ENCODE measurements at places on chromosomes 2 and 18. TPM values are rescaled to one million over a fixed set of nuclear protein-coding genes. Genes with fewer than 3 reads are reported as not detected.

DNA sequence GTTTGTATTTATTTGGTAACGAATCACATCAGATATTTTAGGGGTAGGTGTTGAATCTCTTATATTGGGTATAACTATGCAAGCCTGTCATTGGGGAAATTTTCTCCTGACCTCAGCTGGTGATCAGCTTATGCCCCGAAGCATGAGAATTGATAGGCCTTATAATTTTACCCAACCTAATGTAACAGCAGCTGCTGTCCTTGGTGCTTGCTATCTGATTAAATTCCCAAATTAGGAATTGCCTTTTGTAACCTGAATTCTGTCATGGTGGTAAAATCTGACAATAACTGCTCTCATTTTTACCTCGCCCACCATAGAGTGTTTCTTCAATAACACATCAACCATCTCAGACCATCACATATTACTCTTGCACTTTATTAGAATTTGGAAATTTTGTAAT lies 1542.6 kb upstream of the PIK3C3 start:
- DNase-seq, result no peak

Gene TXNDC2
- 0.16 TPM for total RNA-seq

DNA sequence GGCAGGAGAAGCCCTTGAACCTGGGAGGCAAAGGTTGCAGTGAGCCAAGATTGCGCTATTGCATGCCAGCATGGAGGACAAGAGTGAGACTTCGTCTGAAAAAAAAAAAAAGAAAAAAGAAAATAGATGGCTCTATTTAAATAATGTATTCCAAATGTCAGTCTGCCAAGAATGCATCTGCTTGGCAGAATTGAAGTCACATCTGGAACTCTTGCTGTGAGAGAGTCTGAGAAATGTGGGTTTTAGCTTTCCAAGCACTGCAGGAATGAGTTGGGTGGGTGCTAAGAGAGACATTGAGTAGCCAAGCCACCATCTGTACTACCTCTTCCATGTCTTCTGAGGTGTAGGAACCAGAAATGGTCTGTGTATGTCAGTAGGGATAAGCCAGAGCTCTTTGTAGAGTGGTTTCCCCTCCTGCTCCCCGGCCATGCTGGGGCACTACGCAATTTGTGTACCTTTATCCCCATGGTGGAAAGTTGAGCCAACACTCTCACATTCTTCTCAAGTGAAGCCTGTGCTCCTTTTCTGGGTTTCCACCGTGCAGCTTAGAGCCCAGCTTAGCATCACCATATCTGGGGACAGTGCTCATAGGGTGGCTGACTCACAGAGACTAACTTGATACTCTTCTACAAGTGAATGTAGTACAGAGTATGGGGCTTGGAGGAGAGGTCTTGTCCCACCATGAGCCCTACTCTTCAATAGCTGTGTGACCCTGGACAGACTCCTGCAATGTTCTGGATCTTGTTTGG lies 25.3 kb downstream of the IL1F10 start:
- no peak for DNase-seq

Gene UBE2F
- total RNA-seq, result 49.8 TPM

DNA sequence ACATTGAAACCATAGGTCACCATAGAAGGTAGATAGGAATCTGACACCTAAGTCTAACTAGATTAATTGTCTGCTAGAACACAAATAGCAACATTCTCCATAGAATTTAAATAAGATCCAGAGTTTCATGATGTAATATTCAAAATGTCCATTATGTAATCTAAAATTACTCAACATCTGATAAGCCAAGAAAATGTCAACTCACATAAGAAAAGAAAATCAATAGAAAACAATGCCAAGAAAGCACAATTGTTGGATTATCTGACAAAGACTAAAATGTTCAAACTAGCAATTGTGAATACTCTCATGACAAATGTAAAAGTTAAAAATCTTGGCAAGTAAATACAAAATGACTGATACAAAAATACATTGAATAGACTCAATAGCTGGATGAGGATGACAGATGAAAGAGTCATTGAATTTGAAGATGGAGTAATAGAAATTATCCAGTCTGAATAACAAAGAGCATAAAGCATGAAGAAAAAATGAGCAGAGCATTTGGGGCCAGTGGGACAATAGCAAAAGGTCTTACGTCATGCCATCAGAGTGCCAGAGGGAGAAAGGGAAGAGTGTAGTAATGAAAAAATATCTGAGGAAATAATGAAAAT lies 358.6 kb downstream of the METTL4 start:
- DNase-seq, result peak; percentile 63

DNA sequence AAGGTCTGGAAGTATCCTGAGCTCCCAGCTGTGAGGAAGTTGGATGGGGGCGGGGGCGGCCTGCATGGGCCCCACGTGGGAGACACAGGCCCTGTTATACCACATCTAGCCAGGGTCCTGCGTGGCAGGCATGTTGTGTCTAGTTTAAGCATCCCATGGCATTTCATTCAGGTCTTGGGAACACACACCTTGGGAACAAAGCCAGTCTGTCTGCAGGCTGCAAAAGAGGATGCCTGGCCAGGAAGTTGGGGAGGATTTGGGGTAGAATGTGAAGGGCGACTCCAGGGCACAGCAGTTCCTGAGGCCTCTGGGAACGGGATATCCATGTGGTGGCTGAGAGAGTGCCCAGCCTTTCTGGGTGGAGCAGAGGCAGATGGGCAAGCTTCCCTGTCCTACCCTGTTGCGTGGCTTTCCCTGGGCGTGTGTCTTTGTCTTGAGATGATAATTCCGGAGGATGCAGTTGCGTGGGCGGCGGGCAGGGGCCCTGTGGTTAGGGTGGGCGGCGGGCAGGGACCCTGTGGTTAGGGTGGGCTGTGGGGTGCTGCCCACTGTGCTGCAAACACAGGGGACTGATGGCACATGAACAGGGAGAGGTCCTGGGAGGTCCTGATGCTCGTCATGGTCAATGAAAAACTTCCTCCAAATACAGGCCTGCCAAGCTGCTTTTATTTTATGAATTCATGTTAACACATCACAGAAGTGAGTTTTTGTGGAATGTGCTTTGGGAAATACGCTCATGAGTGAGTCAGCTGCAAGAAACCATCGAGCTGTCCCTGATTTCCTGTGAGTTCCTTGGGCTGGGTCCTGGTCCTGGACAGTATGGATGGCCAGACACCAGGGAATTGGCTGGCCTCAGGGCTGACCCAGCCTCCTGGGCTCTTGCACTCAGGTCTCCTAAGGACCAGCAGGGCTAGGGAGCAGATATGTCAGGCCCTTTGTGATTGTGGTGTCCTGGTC lies 90.0 kb upstream of the HS6ST1 start:
- peak; percentile 75 for DNase-seq

- peak; percentile 2 for DNase-seq
Observed at GRCh38 chr2:58680755-58681310, 439.7 kb upstream of the FANCL start.

DNA sequence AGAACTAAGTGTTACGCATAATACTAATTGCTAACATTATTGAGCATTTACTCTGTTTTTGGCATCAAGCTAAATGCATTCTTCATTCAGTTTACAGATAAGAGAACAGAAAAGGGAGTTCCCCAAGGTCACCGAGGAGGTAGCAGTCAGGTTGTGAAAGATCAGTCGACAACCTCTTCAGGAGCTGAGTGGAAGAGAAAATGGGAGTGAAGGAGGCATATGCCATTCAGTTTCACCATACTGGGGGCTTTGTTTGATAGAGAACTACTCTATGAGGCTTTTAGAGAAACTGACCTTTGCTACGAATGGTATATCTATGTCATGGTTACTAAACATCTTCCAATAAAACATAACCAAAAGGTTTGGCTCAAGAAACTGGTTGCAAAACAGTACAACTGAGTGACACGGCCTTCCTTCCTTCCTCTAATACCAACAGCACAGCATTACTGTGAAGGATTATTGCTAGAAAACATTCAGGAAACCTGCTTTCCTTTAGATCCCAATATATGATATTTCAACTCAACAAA lies 112.1 kb downstream of the RBMS1 start:
- peak; percentile 88 for DNase-seq

- DNase-seq, result no peak
Observed at GRCh38 chr2:233061591-233062450, 1.7 kb downstream of the INPP5D start.

GRCh38 chr2:119156105-119156890 lies 2.3 kb downstream of the C1QL2 start:
- DNase-seq, result no peak

DNA sequence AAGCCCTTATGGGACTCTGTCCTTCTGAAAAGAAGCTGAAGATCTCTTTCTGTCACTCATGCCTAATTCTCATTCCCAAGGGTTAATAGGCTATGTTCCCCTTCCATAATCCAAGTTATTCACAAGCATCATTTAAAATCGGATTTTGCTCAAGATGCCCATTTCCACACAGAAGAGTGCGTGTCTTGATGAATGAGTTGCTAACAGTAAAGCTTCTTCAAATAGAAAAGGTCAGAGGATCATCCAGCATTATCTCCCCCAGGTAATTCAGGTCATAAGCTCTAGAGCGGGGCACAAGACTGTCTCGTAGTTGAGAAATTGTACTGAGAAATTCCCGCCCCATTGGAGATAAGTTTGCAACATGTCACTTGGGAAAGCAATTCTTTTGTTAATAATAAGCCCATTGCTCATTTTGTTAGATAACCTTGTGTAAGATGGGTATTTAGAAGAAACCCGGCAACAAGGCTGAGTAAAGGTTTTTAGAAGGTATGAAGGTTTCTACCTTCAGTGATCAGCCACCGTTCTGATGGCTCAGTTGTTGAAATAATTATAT lies 290.7 kb upstream of the EPAS1 start:
- DNase-seq, result no peak

DNA sequence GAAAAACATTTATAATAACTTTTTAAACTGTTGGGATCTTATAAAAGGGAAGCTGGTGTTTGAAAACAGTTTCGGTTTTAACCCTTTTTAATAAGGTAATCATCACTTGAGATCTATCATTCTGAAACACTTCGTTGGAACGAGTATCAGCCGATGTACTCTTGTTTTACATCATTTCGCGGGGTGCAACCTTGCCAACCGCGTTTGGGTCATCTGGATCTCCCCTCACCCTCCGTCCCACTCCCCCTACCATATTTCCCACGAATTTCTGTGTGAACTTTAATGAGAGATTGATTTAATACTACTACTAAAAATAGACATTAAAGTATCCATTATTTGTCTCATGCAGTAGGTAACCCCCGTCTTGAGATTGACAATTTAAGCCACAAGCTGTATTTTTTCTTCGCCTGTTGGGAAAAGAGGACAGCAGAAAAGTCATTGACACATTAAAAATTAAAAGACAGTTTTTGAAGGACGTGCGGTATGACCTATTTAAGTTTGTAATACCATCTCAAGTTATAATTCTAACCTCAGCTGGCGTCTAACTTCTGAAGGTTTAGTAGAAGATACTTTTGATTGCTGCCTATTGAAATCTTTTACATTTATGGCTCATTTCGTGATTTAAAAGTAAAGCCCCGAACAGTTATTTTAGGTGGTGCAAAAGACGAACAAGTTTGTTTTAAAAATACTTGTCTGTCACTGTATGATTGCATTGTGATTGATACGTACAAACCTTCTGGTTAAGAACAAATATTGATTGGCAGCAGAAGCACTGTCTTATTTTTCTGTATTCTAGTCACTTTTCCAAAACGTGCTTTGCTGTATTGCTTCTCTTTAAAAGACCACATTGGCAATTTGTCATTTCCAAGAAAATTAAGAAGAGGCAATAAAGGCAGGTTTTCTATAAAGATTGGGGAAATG lies 1.5 kb downstream of the CREB1 start:
- DNase-seq, result peak; percentile 44

Gene MAPRE3
- 5.3 TPM for total RNA-seq

Gene UGT1A9
- not detected for total RNA-seq

DNA sequence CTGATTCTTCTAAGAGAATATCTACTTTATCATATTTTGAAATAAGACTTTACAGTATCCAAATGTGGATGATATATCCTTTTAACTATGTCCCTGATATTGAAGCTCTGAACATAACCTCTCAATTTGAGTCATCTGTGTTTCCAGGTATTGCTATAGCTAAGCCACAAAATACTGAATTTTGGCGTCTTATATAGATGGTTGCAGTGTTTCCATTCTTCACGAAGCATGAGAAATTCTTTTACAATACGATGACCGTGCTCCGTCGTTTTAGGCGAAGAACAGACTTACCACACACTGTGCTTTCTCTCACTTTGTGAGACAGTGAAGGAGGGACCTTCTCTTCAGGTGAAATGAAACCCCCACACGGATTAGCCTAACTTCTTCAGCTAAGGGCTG lies 45.3 kb downstream of the LRRFIP1 start:
- no peak for DNase-seq

GRCh38 chr18:56062931-56063330 lies 474.9 kb upstream of the TCF4 start:
- no peak for DNase-seq

DNA sequence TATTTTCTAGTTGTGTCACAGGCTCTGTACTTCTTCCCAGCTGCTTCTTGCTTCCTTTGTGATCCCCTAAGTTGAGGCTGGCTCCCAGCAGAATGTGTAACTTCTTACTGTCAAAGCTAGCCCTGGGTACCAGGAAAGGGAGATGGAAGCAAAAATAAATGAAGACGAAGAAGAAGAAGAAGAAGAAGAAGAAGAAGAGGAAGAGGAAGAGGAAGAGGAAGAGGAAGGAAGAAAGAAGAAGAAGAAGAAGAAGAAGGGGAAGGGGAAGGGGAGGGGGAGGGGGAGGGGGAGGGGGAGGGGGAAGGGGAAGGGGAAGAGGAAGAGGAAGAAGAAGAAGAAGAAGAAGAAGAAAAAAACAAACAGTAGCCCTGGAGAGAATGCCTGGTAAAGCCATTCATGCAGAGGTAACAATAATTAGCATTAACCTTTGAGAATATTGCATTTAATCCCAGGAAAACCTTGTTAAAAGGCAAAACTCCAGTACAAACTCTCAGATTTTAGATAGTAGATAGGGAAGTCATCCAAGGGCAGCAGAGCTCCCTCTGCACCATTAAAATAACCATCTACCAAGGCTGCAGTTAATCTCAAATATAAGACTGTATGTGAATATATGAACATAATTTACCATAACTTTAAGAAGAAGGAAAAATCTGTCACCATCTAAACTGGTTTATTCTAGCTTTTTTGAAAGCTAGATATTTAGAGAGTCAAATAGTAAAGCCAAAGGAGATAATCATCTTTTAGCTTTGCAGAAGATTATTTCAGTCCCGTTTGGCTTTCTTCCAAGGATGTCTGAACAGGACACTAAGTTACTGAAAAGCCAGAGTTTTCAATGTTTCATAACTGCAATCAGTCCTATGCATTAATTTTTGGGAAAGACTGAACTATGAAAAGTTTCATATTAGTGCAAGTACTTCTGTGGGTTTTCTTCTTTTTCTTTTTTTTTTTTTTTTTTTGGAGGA lies 44.3 kb upstream of the FBXO11 start:
- DNase-seq, result no peak

- no peak for DNase-seq
Observed at GRCh38 chr2:4415810-4416413, 712.5 kb downstream of the DCDC2C start.

Gene SLC4A5
- 0.45 TPM for total RNA-seq

- DNase-seq, result peak; percentile 47
Observed at GRCh38 chr18:67266246-67267237, 250.0 kb downstream of the DSEL start.

Gene CNOT11
- 13.7 TPM for total RNA-seq

- DNase-seq, result no peak
Observed at GRCh38 chr2:183541766-183542165, 417.5 kb downstream of the NUP35 start.
